Putamen (tissue), 1 donor: ENCODE measurements at places on chromosomes 2 and 18.
A peak's percentile ranks its signal among the peaks of the same experiment; 100 is the strongest.

GRCh38 chr2:219104107-219105035, 43.6 kb upstream of the IHH start:
- DNase-seq: peak; percentile 8

- no peak for DNase-seq
Observed at GRCh38 chr2:156867201-156867600, 390.3 kb upstream of the GALNT5 start.

DNA sequence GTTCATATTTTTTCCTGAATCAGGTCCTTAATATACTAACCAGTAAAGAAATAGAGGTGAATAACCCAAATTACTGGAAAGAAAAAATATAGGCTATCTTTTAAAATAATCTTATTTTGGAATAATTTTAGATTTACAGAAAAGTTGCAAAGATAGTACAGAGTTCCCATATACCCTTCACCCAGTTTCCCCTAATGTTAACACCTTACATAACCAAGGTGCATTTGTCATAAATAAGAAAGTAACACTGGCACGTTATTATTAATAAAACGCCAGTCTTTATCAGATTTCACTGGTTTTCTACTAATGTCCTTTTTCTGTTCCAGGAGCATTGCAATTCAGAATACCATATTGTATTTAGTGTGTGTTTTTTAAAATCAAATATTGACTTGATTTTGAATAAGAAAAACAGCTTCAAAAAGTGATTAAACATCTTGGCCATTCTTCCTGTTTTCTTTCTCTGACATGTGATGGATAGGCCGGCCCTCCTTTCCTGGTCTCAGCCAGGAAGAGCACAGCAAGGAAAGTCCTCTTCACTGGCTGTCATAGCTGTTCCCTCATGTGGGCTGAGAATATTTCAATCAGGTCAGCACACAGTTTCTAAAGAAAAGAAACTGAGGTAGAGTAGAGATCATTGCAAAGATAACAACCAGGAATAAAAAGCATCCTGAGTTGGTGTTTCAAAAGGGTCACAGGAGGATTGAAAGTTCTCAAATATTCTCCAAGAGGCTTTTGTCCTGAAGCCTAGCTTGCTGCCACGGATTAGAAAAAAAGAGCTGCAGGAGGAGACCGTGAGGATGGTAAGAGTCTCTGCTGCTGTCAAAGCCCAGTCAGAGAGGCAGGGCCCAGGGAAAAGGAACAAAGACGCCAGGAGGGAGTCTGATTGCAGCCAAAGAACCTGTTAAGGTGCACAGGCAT, 79.3 kb upstream of the ARL5A start:
- DNase-seq: no peak

DNA sequence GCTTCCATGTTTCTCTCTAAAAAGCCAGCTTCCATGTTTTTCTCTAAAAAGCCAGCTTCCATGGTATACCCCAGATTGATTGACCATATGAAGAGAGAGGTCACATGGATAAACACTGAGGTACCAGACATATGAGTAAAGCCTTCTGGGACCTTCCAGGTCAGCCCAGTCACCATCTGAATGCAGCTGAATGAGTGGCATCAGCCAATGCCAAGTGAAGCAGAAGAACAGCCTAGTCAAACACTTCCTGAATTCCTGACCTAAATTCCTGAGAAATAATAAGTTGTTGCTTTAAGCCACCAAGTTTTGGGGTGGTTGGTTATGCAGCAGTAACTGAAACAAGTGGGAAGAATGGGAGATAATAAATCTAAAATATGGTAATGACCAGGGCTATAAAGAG, 5.7 kb upstream of the ALS2 start:
- no peak for DNase-seq

- no peak for DNase-seq
Observed at GRCh38 chr2:195451160-195451559, 205.9 kb upstream of the SLC39A10 start.

DNA sequence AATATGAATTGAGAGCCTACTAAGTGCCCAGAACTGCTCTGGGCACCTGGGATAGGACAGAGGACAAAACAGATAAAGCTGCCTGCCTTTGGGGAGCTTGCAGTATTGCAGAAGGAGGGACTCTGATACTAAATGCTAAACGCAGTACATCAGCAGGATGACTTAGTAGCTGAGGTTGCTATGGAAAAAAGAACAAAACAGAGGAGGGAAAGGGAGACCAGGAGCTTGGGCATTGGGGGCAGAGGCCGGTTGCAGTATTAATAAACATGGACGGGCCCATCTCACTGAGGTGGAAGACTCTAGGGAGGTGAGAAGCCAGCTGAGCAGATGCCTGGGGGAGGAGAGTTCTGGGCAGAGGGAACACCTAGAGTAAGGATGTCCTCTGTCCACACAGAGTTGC, 66.1 kb upstream of the SP3 start:
- DNase-seq: no peak

DNA sequence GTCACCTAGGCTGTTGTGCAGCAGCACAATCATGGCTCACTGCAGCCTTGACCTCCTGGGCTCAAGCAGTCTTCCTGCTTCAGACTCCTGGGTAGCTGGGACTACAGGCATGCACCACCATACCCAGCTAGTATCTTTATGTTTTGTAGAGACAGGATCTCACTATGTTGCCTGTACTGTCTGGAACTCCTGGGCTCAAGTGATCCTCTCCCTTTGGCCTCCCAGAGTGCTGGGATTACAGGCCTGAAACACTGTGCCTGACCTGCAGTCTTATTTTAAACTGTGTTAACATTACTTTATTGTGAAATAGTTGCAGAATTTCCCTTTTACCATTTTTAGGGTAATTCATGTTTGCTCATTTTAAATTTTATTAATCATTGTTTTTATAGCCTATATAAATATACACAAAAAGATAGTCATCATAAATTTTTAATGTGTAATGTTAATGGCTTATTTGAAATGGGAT, 24.6 kb downstream of the EML4 start:
- no peak for DNase-seq

GRCh38 chr2:144660518-144661316, 140.8 kb upstream of the ZEB2 start:
- DNase-seq: peak; percentile 10

DNA sequence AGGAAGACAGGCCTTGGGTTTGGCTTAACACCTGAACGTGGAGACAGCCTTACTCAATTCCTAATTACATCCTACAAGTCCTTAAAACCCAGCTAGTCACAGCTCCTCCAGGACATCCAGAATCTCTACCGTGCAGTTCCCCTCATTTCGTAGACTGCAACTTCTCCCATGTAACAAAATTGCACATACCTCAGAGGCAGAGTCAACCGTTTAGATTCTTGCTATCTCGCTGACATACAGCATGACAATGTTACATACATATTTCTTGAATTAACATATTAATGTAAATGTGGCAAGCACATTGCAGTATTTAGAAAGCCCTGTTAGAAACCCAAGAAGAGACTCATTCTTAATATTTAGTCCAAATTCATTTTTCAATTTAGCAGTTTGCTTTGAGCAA, 358.7 kb downstream of the SETBP1 start:
- DNase-seq: no peak

DNA sequence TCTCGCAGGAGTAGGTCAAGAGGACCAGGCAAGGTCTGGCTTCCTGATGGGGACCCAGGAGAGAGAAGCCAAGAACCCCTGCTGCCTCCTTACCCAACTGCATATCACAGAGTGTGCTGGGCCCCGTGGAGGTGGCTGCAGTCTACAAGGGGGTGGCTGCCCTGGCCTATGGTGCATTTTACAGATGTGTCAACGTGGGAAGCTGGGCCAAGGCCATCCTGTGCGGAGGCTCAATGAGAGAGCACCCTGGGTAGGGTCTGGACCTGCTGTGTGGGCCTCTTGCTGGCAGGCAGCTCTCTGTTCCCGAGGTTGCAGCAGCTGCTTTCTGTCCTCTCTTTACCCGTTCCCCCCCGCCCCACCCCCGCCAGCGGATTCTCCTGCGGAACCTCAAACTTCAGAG, 61.4 kb downstream of the GBX2 start:
- DNase-seq: no peak

- DNase-seq: no peak
Observed at GRCh38 chr2:42792583-42793333, at the start of gene HAAO. HAAO (minus strand) TSS chr2:42792583; CDS start chr2:42792536, 47 bp downstream.

- no peak for DNase-seq
Observed at GRCh38 chr2:238174701-238175100, 15.9 kb downstream of the ERFE start.

GRCh38 chr2:132977812-132978529, 308.0 kb upstream of the LYPD1 start:
- peak; percentile 70 for DNase-seq

- no peak for DNase-seq
Observed at GRCh38 chr2:1605102-1606045, 138.9 kb downstream of the PXDN start.

DNA sequence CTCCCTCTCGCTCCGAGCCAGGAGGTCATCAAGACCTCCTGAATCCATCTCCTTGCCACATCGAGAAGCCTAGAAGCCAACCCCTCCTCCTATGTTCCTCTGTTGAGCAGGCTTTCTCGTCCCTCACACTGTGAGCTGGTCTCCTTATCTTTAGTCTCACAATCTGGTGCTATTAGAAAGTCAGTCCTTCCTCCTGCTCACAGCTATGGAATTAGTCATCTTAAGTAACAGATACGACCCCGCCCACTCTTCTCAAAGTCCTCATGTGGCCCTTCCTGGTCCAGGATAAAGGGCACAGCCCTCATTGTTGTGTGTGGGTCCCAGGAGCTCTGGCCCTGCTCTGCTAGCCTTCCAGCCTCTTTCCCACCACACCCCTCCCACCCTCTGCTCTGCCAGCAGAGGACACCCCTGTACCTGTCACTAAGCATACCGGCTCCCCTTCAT, 41.4 kb upstream of the TRIB2 start:
- DNase-seq: no peak

- DNase-seq: no peak
Observed at GRCh38 chr2:43745457-43745856, 28.4 kb upstream of the DYNC2LI1 start.

GRCh38 chr2:124437811-124438210, 412.7 kb downstream of the CNTNAP5 start:
- no peak for DNase-seq

GRCh38 chr2:239459606-239460005, 58.8 kb upstream of the HDAC4 start:
- no peak for DNase-seq

- no peak for DNase-seq
Observed at GRCh38 chr18:54662986-54663385, 71.9 kb downstream of the DYNAP start.

DNA sequence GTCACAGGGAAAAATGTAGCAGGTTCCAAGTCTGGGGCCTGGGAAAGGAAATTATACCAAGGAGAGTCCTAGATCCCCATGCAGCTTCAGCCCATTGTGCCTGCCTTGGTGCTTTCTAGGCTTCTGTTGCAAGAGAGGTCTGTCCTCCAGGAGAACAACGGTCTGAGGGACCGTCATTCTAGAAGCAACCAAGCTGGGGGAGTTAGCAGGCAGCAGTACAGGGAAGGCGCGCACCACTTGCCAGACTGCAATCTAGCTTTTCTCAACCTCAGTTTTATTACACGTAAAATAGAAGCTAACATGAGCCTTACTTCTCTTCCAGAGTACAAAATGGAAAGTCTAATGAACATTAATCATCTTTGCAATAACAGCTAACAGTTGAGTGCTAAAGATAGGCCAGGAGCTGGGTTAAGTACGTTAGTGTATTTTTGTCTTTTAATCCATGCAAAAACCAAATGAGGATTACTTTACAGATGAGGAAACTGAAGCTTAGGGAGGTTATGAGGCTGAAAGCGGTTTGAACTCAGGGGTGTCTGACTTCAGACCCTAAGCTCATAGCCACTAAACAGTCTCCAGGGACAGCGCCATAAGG, 1.9 kb downstream of the TCF23 start:
- no peak for DNase-seq

- DNase-seq: peak; percentile 34
Observed at GRCh38 chr2:118185210-118186109, 97.2 kb downstream of the INSIG2 start.
